HuH-7 (cell line): ENCODE measurements at places on chromosomes 6 and 20.

DNA sequence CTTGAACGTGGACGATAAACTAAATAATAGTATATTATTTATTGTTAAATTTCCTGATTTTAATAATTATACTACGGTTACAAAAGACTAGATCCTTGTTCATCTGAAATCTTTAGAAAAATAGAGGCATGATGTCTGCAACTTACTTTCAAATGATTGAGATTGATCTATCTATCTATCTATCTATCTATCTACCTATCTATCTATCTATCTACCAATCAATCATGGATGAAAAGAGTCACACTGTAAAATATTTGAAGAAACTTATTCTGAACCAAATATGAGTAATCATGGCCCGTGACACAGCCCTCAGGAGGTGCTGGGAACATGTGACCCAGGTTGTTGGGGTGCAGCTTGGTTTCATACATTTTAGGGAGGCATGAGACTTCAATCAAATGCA is 11.7 kb upstream of the BLCAP start:
- no peak for DNase-seq

DNA sequence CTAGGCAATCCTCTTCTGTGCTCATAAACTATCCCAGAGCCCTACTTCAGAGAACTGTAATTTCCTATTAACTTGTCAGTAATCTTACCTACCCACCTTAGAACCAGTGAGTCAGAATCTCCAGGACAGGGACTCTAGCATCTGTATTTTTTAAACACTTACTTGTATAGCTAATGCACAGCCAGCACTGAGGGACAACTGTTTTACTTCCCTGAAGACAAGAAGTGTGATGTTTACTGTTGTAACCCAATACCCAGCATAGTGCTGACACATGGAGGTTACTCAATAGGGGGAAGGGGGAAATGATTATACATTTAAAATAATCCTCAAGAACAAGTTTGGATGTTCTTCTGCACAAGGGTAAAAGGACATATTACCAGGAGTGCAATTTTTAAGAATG is 130.8 kb downstream of the BTBD9 start:
- no peak for DNase-seq

DNA sequence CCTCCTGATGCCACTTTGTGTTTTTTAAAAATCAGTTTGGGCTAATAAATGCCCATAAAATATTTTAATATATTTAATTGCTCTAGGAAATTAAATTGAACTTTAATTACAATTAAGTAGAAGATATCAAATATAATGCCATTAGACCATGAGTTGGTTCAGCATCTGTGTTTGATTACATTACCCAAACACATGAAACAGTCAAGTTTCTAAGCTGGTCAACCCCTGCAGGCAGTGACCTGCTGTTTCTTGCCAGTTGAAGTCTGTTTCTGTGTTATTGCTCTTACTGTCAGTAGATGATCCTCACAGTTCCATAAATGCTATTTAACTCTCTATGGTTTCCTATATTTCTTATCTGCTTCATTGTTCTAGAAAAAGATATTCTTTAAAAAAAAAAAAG is 9.7 kb upstream of the TENT5A start:
- no peak for DNase-seq

- no peak for DNase-seq
Observed at GRCh38 chr6:50337532-50338122, 287.9 kb upstream of the DEFB112 start.

DNA sequence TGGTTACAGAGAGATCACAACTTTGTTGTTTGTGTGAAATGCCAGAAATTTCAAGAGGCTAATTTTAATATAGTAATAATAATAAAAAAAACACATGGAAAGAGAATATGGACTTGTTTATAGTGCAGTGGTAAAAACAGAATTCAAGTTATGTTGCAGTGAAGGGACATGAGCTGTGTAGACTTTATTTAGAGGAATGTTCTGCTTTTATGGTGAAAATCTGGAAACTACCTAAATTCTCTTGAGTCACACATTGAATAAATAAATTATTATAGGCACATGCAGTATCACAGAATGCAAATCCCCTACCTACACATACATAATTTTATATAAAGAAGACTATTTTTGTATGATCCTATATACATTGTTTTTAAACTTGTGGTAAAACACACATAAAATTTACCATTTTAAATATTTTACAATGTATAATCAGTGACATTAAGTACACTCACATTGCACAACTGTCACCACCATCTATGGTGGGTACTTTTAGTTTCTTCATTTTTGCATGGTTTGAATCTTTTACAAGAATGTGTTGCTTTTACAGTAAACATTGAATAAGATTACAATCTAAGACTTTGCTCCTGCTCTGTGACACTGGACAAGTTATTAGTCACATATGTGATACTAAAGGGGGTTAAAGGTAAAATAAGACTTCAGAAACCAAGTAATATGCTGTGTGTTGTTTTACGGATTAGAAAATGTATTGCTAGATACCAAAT is 107.4 kb downstream of the B3GAT2 start:
- DNase-seq, result no peak

- no peak for DNase-seq
Observed at GRCh38 chr6:156114541-156114940, 658.9 kb upstream of the NOX3 start.

DNA sequence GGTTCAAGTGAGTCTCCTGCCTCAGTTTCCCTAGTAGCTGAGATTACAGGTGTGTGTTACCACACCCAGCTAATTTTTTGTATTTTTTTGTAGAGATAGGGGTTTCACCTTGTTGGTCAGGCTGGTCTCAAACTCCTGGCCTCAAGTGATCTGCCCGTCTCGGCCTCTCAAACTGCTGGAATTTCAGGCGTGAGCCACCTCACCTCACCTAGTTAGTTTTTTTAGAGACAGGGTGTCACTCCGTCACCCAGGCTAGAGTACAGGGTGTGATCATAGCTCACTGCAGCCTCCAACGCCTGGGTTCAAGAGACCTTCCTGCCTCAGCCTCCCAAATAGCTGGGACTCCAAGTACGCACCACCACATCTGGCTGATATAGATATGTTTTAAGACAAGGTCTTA is 22.9 kb downstream of the SYTL3 start:
- DNase-seq, result no peak

- no peak for DNase-seq
Observed at GRCh38 chr6:107246972-107247615, 131.8 kb upstream of the BEND3 start.

- DNase-seq, result no peak
Observed at GRCh38 chr6:119934816-119935215, 585.3 kb upstream of the MAN1A1 start.

DNA sequence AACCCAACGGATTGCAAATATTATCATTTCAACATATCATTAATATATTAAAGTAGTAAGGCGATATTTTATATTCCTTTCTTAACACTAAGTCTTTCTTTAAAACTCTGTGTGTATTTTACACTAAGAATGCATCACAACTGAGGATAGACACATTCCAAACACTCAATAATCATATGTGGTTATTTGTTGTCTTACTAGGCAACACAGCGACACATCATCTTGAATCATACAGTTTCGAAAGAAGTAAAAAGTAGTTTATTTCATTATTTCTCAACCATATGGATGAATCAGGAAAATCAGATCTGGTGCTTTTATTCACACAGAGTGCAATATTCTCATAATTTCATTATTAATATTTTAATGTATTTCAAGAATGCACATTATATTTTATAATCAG is 662.4 kb downstream of the EPHA7 start:
- no peak for DNase-seq

GRCh38 chr6:46507426-46507825 is 16.2 kb upstream of the RCAN2 start:
- DNase-seq, result no peak

- DNase-seq, result no peak
Observed at GRCh38 chr6:21496706-21497105, 96.8 kb upstream of the SOX4 start.

GRCh38 chr20:8523684-8524083 is 391.6 kb downstream of the PLCB1 start:
- no peak for DNase-seq

DNA sequence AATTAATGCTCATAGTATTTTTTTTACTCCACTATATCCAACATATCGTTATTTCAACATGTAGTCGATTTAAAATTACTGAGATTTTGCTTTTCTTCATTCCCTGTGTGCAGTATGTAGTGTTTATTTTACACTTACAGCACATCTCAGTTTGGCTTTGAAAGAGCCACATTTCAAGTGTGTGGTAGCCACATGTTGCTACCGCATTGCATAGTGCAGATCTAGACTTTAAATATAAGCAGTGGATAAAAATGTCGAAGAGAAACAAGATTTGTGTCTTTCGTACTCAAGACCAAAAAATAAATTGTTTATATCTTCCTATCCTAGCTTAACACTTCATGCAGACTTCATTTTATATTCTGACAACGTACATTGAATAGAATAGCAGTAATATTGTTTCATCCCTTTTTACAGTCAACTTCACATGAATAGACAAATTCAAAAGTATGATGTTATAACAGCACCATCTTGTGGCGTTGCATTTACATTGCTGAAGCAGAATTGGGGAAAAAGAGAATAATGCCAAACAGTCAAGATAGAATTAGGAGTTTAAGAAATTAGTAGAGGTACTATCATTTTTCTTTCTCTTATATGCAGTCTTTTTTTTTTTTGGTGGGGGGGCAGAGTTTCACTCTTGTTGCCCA is 29.9 kb downstream of the FBXO5 start:
- DNase-seq, result peak; percentile 34
